ENCODE measurements at places on chromosomes 7 and 10.
A peak's percentile ranks its signal among the peaks of the same experiment; 100 is the strongest.

DNA sequence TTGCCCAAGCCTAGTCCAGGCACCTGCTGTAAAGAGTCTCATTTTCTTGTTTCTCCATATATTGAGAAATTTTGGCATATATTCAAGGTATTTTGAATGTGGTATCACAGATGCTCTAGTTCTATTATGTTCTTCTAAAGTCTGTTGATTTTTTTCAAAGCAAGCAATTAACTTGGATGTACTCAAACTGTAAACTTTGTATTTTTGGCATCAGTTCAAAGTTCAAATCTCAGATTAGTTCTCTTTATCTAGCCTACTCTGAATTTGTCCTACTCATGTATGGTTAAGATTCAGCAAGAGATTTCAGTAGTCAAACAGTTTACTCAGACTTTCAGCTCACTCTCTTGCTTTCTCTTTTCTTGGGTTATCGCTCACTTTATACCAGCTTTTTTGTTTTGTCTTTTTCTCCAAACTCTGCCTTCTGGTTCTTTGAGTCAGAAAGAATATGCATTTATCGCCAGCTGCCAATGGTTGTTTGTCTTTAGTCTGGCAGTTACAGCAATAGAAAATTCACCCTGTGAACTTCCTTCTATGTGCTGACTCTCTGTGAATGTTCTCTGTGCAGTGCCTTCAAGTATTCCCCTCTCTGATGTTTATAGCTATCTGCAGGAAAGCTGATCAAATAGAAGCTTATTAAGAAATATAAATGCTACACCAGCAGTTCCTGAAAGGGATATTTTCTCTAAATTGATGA is 56.0 kb downstream of the ANKRD7 start:
- DNase-seq, result no peak

GRCh38 chr10:61399406-61399805 is 53.8 kb downstream of the TMEM26 start:
- DNase-seq, result no peak

- no peak for DNase-seq
Observed at GRCh38 chr7:55071411-55072175, 52.8 kb downstream of the EGFR start.

- DNase-seq, result no peak
Observed at GRCh38 chr10:19728376-19728775, 87.9 kb upstream of the PLXDC2 start.

DNA sequence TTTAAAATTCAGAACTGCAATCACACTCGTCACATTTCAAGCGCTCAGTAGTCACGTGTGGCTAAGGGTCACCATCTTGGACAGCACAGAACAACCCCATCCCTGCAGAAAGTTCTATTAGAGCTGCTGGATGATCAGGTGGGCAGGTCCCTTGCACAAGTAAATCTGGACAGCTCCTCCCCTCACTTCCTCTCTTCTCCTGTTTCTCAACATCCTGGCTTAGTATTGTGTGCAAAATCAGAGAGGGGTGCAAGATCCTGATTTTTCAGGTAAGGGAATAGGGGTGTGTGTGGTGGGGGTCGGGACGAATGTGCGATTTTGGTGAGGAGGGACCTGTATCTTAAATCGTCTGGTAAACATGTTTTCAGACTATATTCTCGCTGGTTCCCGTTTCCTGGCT is at the start of gene GIMAP4:
Gene GIMAP4 (plus strand): TSS at position 222 of the 400 bp plus-strand sequence. CDS start 2,512 bp downstream, outside the sequence.
- no peak for DNase-seq

GRCh38 chr7:155210356-155210755 is 87.3 kb upstream of the INSIG1 start:
- DNase-seq, result no peak

GRCh38 chr10:75197906-75198305 is 12.7 kb upstream of the VDAC2 start:
- DNase-seq, result peak; percentile 17

- no peak for DNase-seq
Observed at GRCh38 chr10:126895214-126895781, 9.9 kb upstream of the DOCK1 start.

DNA sequence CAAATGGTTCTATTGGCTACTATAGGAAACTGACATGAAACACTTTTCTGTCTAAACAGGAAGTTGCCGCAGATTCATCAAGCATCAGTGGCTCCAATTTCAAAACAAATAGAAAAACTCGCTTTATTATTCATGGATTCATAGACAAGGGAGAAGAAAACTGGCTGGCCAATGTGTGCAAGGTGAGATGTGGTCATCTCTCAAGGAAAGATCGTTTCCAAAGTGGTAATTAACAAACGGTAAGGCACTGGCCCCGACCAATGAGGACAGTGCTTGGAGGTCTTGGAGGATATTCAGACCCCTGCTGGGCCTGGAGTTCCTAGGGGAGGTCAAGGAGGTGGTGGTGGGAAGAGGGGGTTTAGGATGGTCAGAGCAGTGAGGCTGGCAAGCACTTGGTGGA is 2.6 kb downstream of the PNLIP start:
- no peak for DNase-seq

Measured in occipital lobe (tissue), 3 donors.